GDM1 (cell line): ENCODE measurements at places on chromosomes 16 and 17.

- peak; percentile 29 for DNase-seq
These were observed 33.1 kb downstream of the N4BP1 start for GRCh38 chr16:48576927-48577326.

- peak; percentile 29 for DNase-seq
These were observed 14.3 kb downstream of the KPNB1 start for GRCh38 chr17:47663912-47664623.

- DNase-seq, result no peak
These were observed 2.5 kb upstream of the METRNL start for GRCh38 chr17:83076938-83077337.

GRCh38 chr17:82767041-82767754 lies 15.3 kb downstream of the TBCD start:
- no peak for DNase-seq

- DNase-seq, result no peak
These were observed 151.0 kb downstream of the IRX3 start for GRCh38 chr16:54135361-54136275.

GRCh38 chr16:572865-573650 lies 3.3 kb downstream of the PIGQ start:
- no peak for DNase-seq

- no peak for DNase-seq
These were observed 43.1 kb downstream of the TBCD start for GRCh38 chr17:82794781-82795482.

DNA sequence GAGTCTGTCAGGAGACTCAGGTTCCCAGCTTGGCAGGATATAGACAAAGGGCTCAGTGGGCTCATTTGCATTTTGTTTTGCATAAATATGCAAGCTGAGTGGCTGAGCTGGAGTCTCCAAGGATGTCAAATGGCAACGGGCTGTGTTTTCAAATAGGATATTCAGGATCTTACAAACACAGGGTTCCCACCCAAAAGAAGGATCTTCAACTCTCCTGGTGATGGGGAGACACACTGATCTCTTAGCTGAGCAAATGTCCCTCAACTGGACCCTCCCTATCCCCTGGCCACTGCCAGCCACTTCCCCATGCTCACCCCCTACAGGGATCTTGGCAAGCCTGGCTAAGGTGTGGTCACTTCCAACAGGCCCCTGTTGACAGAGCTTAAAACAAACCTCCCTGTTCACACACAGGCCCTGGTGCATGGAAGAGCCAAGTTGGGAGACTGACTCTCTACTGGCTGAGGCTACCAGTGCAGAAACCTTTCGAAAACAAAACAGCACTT lies 61.6 kb downstream of the SOX9 start:
- no peak for DNase-seq

DNA sequence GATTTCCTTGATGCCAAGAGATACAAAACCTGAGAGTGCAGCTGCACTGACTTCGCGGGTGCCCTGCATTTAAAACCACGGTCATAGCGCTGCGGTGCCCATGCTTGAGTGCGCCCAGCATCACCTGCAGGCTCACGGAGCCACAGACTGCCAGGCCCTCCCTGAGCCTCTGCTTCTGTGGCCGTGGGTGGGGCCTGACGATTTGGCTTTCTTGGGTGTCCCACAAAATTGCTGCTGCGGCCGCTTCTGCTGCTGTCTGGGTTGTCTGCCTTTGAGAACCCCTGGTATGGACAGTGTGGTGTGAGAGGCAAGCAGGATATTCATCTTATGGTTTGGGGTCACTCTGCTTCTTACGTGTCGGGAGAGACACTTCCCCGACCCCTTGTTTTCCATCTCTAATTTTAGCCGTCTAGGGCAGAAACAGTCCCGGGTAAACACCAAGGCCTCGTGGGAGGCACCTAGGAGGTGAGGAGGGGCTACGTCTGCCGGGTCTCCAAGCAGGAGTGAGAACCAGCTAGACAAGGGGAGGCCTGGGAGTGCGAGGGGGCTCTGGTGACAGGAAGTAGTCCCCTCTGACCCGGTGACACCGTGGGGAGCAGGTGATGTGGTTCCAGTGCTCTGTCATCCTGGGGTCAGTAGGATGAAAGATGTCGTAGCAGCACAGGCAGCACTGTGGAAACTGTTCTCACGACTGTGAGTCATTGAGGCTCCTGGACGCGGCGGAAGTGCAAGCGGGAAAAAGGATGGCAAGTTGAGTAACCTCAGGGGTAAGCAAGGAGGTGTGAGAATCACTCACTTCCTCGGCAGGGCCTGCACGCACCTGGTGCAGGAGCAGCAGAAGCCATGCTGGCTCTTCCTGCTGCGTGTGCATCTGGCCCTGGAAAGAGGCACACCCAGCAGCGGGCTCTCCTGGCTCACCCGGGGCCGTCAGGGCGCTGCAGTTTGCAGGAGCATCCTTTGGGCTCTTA lies 176.3 kb downstream of the RPTOR start:
- no peak for DNase-seq

DNA sequence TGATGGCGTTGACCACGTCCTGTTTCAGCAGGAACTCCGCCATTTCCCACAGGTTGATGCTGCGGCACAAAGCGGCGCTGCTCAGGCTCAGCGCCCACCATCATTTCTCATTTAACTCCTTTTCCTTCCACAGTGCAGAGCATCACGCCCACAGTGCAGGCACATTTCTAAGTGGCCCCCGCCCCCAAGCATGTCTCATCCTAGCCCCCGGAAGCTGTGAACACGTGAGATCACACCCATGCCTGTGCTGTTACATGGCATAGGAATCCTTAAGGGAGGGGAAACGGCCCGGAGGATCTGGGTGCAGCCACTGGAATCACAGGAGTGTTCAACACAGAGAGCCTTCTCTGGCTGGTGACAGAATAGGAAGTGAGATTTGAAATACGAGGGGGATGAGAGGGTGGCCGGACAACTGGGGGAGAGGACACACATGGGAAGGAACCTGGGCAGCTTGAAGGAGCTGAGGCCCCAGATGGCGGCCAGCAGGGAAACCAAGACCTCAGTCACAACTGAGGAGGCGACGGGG lies 4.7 kb downstream of the NAGPA start:
- no peak for DNase-seq

DNA sequence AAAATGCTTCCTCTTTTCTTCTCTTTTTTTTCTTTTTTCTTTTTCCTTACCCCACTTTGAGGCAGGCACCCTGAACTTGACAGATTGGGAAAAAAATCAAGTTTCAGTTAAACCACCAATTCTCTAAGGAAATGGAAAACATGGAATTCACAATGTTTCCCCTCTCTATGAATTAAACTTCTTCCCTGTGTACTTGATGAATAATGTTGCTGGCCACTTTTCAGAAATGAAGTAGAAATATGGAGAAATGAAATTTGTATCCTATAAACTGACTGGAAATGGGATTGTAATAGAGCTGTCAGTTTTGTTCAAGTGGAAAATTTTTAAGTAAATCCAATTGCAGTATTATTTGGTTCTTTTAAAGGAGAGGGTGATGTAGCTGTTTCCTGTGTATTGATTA lies 129.8 kb downstream of the CLEC16A start:
- DNase-seq, result no peak

DNA sequence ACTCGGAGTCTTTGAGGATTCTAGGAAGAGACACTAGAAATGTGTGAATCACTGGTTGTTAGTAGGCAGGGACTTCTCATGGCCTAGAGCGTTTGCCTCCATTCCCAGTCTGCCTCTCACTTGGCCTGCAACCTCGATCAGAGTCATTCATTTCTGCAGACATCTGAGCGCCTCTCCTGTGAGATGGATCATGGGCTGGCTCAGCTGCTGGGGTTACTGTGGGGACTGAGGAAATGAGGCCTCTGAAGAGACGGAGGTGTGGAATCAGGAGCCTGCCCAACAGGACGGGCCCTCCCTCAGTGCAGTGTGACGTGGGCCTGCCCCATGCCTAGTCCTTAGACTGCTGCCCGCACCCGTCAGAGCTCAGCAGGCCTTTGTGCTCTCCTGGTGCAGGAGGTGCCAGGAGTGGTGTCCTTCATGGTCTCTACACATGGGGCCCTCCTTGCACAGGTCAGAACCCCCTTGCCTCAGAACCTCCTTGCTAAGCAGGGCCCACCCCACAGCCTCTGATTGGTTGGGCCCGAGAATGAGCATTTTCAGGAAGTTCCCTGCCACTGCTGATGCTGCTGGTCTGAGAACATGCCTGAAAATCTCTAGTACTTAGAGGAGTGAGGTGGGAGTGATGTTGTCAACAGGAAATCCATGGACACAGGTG lies 99.4 kb downstream of the NPIPB11 start:
- no peak for DNase-seq

DNA sequence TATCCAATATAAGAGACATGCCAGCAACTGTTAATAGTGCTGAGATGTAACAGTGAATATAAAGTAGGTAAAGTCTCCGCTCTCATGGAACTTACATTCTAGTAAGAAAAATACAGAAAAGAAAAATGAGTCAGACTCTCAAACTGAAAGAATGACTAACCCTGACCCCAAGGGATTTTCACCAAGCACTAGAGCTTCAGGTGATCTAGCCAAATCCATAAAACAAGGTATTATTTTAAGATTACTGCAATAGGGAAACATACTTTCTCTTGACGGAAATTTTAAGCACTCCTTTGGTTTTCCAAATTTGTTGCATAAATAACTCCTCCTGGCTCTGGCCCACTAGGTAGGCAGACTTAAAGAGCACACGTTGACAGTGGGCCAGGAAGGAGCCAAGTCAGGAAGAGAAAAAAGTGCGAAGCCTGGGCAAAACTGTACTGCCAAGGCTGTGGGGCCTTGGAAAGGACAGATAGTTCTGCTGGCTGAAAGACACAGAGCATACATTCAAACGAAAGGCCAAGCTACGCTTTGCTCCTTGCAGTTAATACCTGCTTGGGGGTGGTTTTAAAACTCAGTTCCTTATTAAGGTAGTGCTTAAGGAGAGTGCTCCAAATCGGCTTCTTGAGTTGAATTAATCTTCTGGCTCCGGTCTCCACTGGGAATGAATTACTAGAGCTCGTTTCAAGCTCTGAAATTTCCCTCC lies 1.4 kb downstream of the GOT2 start:
- DNase-seq, result no peak
